ENCODE measurements at places on chromosomes 13 and 19.

DNA sequence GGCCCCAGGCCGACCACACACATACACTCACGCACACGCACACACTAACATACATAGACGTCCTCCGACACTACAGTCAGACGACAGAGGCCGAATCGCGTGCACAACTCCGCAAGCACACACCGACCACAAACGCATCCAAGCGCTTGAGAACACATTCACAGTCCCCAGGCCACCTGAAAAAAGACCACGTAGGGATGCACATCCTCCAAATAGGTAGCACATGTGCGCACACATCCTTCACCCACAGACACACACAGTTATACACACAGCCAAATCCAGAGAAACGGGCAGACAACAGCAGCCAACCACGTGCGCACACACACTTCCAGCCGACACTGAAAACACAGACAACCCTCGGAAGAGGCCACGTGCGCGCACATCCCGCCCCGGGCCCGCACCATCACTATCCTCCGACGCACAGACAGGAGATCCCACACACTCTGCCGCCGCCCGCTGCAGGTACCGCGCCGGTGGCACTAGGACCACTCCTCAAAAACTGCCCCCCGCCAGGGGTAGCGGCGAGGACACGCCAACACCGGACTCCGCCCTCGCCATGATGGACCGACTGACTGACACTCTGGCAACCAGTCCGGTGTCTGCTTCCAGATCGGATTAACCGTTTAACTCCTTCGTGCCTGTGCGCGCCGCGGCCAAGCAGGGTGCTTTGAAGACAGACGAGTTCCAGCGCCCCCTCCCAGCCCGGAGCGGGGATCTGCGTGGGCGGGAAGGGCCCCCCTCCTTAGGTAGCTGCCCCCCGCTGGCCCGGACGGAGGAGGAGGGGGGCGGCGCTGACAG is 493 bp upstream of the PDE4A start:
- peak; percentile 91 for DNase-seq

DNA sequence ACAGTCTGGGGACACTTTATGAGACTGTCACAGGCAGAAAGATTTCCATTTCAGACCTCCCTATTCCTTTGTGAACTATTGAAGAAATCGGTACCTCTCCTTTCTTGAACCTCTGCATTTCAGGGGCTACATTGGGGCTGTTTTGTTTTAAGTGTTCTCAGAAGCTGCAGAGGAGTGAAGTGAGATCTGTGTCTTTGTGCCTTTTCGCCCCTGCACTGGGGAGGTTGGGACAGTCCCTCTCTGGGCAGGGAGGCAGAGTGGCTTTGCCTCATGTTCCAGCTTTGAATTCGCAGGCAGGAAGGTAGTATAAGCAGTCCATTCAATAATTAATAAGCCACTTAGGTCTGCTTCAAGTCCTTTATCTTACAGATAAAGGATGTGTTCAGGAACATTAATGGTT is 9.5 kb upstream of the AMER2 start:
- DNase-seq: no peak

DNA sequence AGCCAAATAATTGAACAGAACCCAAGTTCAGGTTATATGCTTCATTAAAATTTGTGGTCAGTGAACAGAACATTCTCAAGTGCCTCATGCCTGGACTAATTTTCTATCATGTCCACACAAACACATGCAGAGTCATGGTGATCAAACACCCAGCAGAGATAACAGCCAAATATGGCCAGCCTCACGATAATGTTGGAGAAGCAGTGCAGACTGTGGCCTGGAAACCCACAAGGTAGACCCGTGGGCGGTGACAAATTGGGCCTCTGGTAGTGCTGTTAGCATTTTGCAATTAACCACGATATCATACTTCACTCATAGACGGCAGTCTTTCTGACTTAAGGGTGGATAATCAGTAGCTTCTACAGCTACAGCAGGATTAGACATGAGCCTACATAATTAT is 35.0 kb upstream of the VWA8 start:
- peak; percentile 21 for DNase-seq

DNA sequence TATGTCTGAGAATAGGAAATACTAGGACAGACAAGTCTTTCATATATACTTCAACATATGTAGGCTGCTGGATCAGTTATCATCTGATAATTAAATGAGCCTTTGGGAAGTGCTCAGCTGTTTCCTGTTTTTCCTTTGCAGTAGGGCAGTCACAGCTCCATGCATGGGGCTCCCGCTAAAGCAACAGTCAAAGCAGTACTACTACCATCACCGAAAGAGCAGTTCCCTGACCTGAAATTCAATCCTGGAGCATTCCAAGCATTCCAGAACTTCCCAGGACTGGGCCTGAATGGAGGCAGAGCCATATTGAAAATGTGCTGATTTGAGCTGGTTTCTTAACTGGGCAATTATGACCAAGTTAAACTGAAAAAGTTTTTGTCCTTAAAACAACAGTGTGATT is 20.5 kb downstream of the MICU2 start:
- no peak for DNase-seq

DNA sequence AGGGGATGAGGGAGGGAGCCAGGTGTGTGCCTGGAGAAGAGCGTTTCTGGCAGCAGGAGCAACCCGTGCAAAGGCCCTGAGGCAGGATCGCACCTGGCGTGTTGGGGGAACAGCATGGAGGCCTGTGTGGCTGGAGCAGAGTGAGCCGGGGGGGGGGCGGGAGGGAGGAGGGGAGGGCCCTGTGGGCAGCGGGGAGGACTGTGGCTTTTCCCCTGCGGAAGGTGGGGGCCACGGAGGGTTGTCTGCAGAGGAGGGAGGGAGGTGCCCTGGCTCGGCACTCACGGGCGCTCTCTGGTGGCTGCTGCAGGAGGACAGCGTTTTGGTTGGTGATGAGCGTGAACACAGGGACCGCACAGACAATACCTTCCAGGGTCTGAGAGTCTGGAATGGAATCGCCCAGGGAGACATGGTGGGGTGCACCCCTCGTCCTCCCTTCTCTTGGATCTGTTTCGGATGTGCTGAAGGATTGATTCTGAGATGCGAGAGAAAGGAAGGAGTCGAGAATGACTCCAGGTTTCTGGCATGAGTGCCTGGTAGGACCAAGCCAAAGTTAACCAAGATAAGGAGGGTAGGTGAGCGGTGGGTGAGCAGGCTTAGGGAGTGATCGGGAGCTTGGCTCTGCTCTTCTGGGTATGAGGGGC is 6.5 kb downstream of the RAB11B start:
- DNase-seq: peak; percentile 58
